Breast epithelium (tissue), 4 donors: ENCODE measurements at places on chromosomes 5 and 9. TPM values are rescaled to one million over a fixed set of nuclear protein-coding genes. Genes with fewer than 3 reads are reported as not detected.

GRCh38 chr9:75935591-75935990 is 45.1 kb downstream of the PCSK5 start:
- no peak for DNase-seq

GRCh38 chr9:92962303-92962649 is 15.0 kb downstream of the FGD3 start:
- no peak for DNase-seq

DNA sequence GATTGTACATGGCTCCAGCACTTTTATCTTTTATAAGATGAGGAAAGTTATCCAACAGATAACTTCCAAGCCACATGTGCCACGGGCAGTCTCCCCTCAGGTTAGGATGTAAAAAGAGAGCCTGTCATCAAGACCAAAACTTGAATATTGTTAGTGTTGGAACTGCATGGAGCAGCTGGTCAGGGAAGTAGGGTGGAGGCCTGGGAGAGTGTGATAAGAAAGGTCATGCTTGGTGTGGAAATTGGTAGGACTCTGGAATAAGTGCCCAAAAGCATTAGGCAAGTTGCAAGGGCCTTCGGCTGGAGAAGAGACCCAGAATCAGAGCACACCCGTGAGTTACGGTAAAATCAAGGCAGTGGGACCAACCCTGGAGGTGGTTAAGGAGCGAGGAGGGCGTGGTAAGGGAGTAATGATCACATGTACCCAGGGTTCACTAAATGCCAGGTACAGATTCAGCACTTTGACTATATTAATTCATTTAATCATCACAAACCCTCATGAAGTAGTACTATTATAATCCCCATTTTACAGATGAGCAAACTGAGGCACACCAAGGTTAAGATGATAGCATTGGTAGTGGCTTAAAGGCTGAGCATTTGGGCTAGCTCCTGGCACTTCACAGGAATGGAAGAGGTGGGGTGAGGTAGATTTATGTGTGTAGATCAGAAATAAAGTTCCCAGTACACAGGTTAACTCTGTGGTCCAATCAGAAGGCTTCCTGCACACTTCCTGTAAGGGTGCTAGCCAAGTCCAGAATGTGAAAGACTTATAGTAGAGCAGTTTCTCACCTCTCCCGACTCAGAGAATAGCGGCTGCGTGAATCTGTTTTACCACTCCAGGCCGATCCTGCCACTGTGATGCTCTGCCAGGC is 96.5 kb upstream of the ZNF608 start:
- no peak for DNase-seq

Gene UHRF2
- 61.0 TPM for total RNA-seq

- no peak for DNase-seq
These were observed 5.2 kb downstream of the RFX3 start for GRCh38 chr9:3520564-3520963.

DNA sequence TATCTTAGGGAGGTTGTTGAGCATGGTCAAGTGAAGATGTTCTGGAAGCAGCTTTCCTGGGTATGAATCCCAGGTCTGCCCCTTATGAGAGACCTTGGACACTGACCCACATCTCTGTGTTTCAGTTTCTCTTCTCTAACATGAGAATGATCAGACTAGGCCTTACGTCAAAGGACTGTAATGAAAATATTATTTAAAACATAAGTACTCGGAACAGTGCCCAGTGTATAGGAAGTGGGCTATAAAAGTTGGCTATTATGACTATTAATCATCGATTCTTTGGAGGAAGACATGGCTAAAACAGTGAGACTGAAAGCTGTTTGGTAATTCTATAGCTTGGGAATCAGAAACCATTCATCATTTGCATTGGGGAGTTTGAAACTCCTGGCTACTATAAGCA is 65.3 kb upstream of the MYO10 start:
- DNase-seq, result no peak

DNA sequence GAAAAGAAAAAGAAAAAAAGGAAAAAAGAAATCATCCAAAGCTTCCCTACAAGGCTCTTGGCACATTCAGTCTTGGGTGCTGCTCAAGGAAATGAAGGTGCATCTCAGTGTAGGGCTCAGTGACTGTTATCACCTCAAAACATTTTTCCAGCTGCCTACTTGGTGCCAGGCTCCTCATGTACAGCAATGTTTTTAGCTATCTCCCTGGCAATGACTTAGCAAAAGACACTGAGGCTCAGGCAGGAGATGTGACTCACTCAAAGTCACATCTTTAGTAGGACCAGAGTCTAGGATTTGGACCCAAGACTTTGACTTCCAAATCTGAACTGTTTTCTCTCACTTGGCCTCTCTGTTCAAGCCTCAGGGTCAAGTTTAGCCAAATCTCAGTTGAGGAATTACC is 264.2 kb downstream of the CRB2 start:
- DNase-seq, result no peak

Gene ENTPD8
- not detected for total RNA-seq

Gene BRINP1
- 8.8 TPM for total RNA-seq

- no peak for DNase-seq
These were observed 319.5 kb downstream of the PIK3R1 start for GRCh38 chr5:68534956-68535520.

- no peak for DNase-seq
These were observed 20.0 kb upstream of the MLANA start for GRCh38 chr9:5870691-5871090.

DNA sequence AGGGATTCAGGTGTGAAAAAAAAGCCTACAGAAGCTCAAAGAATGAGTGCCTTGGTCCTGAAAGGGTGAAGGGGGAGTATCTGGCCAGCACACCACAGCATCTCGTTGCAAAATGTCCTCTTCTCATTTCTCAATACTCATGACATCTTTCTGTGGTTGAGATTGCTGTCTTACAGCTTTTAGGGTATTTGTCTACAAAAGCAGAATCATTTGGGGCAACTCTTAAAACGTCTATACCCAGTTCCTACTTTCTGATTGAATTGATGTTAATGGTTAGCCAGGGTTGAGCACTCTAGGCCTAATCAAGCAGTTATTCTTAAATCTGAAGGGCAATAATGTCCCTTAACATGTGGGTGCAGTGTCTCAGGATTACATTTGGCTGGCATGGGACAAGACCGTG is 21.2 kb upstream of the PCSK5 start:
- DNase-seq, result no peak

DNA sequence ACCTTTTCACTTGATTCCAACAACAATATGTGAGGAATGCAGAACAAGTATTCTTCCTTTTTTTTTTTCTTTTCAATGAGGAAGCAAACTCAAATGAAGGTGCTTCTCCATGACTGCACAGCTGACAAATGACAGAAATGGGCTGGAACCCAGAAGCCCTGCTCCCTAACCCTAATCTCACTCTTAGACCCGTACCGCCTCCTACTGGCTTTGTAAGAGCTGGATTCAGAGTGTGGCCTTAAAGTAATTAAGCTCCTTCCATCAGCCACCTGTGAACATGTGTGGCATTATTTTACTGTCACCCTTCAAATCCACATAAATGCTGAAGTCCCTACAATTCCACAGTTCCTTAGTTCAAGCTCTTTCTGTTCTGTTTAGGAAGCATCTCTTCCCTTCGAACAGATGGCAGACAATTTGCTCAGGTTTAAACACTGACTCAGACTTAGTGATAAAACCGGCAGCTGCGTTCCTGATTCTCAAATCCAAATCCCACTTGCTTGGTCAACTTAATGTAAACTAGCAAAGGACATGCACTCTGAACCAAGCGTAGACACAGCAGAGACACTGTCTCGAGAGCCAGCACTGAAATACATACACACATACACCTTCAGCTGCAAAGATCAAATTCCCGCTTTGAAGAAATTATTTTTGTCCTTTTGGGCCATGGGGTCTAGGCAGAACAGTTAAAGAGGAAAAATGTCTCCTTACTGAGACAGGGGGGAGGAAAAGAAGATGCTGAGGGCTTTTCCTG is 316.7 kb upstream of the TLE4 start:
- no peak for DNase-seq
